Right cardiac atrium (tissue), 5 donors: ENCODE measurements at places on chromosomes 7 and 10. TPM values are rescaled to one million over a fixed set of nuclear protein-coding genes. Genes with fewer than 3 reads are reported as not detected.

Gene SFTPA1
- not detected for total RNA-seq

Gene MYOZ1
- total RNA-seq = 19.5 TPM

DNA sequence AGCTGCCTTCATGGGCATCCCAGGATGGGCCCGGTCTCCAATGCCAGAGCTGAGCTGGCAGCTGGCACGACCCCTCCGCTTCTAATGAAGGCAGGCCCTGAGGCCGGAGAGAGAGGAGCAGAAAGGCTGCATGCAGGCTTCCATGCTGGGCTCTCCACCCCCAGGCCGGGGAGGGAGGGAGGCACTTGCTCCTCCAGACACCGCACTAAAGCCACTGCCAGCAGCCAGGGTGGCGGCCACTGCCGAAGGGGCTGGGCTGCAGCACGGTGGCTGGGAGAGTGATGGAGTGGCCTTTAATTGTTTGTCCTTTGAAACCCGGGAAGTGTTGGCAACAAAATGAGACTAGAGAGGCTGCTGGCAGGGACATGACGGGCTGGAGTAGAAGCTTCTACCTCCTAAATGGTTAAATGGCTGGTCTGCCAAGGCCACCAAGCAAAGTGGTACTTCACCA is 236.5 kb downstream of the SKAP2 start:
- peak; percentile 69 for DNase-seq

DNA sequence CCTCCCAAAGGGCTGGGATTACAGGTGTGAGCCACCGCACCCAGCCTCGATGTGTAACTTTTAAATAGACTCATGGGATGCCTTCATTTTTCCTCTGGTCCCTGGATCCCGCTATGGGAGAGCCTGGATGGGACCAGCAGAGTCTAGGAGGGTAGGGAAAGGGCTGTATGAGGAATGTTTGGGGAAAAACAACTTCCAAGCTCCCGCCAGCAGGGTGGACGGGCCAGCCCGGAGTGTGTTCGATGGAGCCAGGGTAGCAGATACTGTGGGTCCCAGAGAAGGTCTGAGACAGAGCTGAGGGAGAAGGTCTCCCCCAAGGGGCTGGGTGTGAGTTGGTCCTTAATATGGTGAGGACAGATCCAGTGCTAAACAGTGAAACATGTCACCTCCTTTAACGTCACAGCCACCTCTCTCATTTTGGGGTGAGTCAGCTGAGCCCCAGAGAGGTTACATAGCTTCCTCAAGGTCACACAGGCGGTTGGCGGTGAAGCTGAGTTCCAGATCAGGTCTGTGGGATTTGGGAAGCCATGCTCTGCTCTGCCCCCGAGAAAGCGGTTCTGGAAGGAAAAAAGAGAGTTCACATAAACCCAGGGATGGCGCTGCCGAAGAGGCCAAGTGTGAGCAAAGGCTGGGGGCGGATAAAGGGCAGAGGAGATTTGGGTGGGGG is 66.4 kb downstream of the MYL10 start:
- DNase-seq = no peak

- DNase-seq = no peak
Measured at GRCh38 chr10:95628786-95629185, 27.7 kb downstream of the ALDH18A1 start.
